ENCODE measurements at places on chromosomes 16 and 17.
A peak's percentile ranks its signal among the peaks of the same experiment; 100 is the strongest.

DNA sequence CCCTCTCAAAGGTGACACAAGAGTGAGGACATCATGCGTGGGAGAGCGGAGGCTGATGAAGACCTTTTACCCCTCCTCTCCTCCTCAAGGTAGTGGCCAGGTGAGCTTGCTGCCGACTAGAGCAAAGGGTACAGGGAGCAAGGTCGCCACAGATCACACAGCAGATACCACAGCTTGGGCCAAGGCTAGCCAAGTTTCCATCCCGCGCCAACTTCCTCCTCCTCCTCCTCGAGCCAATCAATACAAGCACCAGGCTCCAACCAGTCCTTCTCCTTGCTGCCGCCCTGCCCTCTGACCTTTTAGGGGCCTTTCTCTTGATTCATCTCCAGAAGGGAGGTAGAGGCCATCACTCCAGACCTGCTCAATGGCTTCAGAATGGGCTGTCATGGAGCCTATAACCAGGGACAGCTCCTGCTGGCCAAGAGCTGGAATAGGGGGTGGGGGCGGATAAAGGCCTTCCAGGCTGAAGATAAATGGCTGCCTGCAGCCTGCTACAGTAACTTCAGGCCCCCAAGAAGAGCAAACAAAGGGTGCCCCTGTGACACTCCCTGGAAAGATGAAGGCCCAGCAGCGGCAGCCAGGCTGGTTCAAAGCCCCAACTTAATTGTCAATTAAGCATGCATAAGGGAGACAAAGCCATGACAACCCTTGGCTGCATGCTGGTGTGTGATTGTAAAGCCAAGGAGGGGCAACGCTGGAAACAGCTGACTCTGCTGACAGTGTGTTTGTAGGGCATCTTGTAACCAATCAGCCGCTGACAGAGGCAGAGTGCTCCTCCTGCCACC, 17.8 kb downstream of the HNF1B start:
- DNase-seq = no peak

GRCh38 chr17:36132421-36132831, 28.8 kb downstream of the CCL4 start:
- no peak for DNase-seq

DNA sequence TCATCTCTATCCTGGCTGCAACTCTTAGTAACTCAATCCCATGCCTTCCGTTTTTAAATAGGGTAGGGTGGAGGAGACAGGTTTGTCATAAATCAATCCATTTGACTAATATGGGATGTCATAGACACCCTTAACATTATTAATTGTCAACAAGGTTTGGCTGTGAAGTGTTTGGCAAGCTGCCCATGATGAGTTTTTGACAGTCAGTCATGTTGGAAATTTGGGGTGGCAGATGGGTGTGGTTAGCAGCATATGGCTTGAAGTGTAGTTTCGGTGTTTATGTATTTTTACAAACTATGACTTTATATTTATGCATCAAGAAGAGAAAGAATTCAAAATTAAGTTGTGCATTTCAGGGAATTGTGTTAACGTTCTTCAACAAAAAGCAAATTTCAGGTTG, 221.8 kb upstream of the CDH5 start:
- DNase-seq = no peak

- DNase-seq = no peak
These were observed 85.7 kb downstream of the NT5M start for GRCh38 chr17:17388657-17389496.

DNA sequence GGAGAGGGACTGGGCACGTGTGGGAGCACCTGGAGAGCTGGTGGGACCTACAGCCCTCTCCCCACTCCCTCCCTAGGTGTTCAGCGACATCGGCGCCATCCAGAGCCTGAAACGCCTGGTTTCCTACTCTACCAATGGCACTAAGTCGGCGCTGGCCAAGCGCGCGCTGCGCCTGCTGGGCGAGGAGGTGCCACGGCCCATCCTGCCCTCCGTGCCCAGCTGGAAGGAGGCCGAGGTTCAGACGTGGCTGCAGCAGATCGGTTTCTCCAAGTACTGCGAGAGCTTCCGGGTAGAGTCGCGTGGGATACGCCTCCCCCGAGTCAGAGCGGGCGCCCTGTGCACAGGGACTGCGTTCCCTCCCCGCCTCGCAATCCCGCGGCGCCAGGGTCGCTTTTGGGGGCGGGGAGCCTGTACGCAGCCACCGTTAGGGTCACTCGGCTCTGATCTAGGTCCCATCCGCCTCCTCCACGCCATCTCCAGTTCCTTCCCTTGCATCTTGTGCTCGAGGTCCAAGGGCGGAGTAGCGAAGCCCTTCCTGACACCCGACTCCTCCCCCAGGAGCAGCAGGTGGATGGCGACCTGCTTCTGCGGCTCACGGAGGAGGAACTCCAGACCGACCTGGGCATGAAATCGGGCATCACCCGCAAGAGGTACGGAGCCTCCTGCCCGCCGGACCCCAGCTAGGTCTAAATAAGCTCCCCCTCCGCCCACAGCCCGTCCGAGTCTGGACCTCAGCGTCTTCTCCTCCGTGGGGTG, 13.0 kb downstream of the SARM1 start:
- peak; percentile 76 for DNase-seq

DNA sequence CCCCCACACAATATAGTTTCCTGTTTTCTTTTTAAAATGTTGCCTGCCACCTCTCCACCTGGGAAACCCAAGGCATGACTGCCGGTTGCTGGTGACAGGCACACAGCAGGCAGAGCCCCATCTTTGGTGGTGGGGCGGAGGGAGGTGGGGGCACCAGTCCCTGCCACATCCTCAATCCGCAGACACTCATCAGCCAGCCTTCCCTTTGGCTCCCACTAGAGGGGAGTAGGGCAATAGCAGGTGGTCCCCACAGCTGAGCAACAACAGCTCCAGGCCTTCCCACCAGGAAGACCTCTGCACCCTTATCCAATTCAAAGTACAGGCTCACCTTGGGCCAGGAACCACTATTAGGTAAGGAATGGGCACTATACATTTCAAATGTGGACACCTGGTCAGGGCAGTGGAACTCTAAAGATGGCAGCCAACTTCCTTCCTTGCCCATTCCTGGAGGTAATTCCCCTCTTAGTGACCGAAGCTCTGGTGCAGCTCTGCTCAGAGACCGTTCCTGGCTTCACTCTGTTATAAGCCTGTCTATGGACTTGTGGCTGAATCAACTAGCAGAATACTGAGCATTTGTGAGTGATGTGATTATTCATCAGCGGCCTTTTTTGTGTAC, 13.9 kb downstream of the RECQL5 start:
- DNase-seq = no peak

GRCh38 chr17:44216694-44217093, 2.8 kb downstream of the UBTF start:
- no peak for DNase-seq

- DNase-seq = no peak
These were observed 56.1 kb upstream of the SOX9 start for GRCh38 chr17:72064606-72065193.

DNA sequence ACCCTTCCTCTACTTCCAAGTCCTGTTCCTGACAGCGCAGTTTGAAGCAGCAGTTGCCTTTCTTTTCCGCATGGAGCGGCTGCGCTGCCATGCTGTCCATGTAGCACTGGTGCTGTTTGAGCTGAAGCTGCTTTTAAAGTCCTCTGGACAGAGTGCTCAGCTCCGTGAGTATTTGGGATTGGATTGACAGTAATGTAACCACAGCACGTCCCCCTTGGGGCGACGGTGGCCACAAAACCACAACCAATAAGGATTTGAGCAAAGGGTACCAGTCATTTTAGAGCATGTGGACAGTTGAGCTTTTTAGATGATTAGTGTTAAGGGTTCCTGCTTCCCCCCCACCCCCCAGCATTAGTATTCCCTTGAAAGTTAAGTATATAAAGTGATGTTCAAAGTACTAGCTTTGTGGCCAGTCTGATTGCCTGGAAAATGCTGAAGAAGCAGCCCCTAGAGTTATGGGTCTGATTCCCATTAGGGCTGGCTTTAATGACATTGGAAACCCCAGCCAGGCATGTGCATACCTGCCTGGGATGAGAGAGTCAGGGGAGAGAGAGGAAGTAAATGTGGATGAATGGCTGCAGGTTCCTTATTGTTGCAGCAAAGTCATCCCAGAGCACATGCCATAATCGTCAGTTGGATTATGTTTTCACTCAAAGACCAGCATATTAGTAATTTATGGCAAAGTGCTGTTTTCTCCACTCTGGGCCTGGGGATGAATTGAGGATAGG, 31.6 kb upstream of the SLC12A3 start:
- DNase-seq = no peak

- DNase-seq = peak; percentile 70
These were observed 889 bp upstream of the ZNF423 start for GRCh38 chr16:49856672-49857330.

DNA sequence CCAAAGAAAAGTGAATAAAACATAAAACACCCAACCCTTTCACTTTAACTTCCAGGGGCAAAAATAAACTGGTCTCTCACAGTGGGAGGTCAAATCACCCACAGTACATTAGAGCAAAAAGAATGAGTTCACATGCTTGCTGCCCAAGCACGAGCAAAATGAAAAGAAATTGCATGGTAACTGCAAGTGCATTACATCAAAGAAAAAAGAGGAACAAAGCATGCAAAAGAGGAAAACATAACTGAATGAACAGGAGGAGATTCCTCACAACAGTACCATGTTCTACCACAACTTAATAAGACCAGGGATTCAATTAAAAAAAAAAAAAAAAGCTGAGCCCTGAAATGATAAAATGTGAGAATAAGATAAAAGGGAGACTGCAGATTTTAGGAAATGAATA, 12.3 kb downstream of the DNAH2 start:
- no peak for DNase-seq

- DNase-seq = no peak
These were observed 5.5 kb downstream of the VPS4A start for GRCh38 chr16:69316595-69317034.

- DNase-seq = no peak
These were observed 1.4 kb downstream of the NFAT5 start for GRCh38 chr16:69566981-69567680.

DNA sequence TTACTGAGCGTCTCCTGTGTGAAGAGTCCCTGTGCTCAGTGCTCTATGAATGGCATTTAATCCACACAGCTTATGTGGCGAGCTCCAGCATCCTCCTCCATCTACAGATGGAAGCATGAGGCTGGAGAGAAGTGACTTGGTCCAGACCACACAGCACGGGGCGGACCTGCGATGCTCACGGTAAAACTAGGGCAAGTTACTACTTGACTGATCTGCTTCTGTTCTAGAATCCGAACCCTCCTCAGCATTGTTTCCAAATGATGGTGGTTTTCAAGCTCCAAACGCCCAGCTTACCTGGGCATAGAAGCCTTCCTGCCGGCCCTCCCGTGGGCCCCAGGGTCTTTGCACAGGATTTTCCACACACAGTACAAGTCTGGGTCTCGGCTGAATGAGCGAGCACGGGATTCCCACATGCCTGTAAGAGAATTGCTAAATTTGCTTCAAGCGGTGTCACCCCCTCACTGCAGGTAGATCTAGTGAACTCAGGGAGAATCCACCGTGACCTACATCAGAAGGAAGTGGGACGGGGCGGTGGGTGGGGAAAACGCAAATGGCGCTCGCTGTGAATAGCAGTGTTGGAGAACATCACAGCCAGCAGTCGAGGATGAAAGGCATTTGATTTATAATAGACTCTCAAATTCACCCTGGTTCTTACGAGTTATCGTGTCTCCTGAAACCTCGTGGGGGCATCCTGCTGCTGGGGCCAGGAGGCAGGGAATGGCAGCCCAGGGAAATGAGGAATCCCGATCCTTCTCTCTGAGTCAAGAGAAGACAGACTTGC, 101.1 kb downstream of the CMIP start:
- no peak for DNase-seq

DNA sequence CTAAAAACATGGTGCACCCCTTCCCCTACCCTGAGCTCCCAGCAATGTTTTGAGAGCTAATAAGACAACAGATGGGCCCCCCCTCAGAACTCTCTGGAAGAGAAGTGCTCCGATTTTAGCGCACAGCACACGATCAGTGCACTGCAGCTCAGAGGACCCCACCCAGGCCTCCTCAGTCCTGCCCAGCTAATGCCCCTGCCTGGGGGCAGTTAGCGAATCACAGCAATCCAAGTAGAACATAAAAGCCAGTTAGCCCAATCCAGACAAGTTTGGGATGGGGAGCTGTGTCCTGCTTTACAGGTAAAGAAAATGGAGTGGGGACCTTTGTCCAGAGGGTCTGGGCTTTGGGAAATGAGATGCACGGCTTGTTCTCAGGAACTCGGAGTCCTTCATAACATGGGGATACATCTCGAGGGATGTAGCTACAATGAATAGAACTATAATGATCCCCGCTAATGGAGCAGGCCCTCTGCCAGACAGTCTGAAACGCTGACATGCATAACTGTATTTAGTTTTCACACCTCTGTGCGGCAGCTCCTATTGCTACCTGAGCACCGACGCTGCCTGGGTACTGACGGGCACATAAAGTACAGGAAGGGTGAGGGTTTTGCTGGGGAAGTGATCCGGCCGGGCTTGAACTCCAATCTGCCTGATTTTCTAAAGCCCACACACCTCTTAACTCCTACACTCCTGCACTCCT, 29.7 kb upstream of the CDC42EP4 start:
- no peak for DNase-seq

DNA sequence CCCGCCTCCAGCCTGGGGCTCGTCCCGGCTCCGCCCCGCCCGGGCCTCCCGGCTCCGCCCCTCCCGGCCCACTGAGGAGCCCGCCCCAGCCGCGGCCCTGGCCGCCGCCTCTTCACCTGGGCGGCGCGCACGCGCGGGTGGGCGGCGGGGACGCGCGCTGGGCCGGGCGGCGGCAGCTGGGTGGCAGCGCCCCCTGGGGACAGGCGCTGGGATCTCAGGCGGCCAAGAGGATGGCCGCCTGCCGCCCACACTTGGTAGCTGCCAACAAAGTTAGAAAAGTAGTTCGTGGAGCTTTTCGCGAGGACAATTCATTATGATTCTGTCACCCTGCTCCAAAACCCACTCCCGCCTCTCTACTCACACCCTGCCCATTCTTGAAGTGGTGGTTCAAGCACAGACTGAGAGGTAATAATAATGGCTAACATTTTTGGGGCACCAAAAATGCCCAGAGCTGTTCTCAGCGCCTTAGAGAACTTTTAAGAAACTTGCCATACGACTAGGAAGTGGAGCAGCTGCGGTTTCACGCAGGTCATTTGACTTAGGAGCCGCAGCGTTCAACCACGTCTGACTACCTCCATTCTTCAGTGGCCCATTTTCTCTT, 340 bp upstream of the MYO1D start:
- peak; percentile 88 for DNase-seq

DNA sequence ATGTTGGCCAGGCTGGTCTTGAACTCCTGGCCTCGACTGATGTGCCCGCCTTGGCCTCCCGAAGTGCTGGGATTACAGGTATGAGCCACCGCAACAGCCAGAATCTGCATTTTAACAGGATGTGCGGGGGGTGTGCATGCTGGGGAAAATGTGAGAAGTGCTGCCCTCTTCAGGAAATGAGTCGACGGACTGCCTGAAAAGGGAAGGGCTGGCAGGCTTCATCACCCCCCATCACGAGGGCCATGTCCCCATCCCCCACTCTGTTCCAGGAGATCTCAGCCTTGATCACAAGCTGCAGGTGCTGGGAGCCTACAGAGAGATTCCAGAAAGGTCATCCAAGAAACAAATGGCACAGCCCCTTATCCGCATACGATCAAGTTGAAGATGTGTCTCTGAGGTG, 195.3 kb upstream of the RPL38 start:
- no peak for DNase-seq

All from GM19239 (cell line).